ENCODE measurements at places on chromosomes 1 and 21.

DNA sequence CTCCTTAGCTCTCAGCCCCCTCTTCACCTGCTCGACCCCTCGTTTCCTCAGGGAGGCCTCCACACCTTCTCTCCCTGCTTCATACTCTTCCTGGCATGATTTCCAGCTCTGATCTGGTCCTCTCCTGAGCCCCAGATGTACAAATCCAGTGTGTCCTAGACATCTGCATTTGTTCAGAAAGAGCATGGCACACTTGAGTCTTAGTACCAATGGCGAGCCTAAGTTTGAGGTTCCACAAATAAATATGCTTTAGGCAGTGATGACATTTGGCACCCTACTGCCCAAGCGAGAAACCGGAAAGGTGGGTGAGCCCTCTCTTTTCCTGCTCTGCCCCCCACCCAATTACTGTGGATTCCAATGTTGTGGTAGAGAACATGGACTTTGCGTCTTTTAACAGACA, 34.0 kb downstream of the ATP1A1 start:
- DNase-seq, result no peak

DNA sequence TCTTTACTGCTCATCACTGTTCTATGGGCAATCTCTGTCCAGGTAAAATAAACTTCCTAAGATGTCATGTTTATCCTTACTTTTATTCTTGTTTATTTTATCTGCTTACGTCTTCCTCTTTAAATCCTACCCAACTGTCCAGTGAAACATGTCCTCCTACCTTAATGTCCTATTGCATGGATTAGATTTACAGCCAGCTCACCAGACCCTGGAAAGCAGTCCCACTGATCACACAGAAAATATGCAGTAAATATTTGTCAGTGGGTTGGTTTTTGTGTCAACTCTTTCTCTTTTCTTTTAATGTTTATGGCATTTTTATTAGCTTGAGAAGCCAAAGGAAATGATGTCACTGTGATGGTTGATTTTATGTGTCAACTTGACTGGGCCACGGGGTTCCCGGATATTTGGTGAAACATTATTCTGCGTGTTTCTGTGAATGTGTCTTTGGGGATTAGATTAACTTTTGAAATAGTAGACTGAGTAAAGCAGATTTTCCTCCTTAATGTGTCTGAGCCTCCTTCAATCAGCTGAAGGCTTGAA, 258.3 kb downstream of the SRGAP2C start:
- peak; percentile 1 for DNase-seq

- DNase-seq, result no peak
Measured at GRCh38 chr1:43272161-43272560, 2.4 kb downstream of the TMEM125 start.

DNA sequence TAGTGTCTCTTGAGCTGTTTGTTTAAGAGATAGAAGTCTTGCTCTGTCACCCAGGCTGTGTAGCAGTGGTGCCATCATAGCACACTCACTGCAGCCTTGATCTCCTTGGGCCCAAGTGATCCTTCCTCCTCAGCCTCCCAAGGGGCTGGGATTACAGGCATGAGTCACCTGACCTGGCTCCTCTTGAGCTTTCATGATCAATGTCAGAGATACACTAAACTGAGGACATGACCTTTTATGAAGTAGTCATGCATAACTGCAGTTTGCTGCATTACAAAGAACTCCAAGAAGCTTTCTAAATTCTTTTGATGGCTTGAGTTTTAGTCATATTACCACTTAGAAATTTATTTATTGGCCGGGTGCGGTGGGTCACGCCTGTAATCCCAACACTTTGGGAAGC, 77.7 kb downstream of the CC2D1B start:
- peak; percentile 10 for DNase-seq

- DNase-seq, result no peak
Measured at GRCh38 chr1:220528679-220529501, 954 bp downstream of the MARK1 start.

DNA sequence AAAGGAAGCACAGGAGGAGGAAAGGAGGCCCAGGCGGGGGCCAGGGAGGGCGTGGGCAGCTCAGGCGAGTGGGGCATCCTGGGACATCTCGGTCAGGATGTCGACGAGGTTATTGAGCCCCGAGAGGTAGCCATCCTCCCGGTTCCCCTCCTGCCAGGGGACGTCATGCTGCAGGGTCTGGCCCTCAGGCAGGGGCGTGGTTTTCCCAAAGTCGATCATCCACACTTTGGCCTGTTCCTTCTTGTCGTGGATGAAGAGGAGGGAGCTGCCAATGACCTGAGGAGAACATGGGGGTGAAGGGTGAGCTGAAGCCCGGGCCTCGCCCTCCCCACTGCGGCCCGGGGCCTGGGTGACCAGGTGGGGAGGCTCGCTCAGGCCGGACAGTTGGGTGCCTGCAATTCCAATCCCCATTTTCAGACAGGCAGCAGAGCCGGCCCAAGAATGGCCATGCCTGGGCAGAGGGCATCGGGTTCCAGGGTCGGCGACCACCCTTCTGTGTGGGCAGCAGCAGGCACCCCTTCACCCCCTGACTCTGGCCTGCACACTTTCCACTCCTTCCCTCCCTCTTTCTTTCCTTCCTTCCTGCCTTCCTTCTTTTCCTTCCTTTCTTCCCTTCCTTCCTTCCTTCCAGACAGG, 86.2 kb downstream of the STUM start:
- no peak for DNase-seq

DNA sequence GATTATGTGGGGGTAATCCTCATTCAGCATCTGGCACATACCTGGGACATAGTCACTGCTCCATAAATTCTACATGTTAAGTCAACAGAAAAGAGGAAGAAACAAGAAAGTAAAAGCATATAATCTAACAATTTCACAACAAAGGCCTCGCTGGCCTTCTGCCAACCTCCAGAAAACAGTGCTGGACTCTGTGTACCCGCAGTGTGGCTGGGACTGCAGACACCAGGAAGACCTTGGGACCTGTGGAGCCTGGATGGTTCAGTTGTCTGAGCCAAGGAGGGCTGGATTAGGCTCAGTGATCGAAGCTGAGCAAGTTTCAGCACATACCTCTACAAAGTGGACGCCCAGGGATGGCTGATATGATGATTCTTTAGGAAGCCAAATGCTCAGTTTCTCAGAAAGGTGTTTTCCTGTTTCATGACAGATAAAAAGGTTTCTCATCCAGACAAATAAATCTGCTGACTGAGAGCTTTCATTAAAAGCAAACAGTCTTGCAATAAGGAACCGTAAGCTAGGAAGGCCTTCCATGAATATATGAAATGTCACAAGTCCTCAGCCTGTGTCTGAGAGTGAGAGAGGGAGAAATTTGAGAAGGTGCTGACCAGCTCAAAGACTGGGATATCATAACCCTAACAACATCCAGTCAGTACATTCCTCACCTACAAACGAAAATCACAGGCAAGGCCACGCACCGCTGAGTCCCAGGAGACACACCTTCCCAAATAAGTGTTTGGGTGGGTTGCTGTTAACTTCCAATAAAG, 48.4 kb downstream of the CAPZB start:
- DNase-seq, result peak; percentile 67

GRCh38 chr1:203649999-203650836, 23.6 kb downstream of the ATP2B4 start:
- DNase-seq, result peak; percentile 80

DNA sequence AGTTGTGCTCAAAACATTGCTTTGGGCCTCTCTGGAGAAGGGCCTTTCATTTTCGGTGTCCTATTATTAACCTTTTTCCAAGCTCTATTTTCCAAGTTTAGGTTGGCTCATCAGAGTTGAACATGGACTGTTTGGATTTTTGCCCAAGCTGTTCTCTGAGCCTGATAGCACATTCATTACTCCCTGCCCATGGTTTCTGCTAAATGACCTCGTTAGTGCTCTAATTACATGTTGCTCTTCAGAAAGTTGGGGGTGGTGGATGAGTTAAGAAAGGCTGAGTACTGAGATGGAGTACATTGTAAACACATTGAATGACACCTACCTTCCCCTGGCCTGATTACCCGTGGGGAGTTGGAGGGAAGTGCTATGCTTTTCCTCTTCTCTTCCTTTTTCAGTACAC, 38.9 kb downstream of the LMO4 start:
- no peak for DNase-seq

GRCh38 chr1:159008744-159009188, 941 bp upstream of the IFI16 start:
- DNase-seq, result no peak

GRCh38 chr1:30888391-30888790, 20.2 kb downstream of the SDC3 start:
- DNase-seq, result peak; percentile 98

DNA sequence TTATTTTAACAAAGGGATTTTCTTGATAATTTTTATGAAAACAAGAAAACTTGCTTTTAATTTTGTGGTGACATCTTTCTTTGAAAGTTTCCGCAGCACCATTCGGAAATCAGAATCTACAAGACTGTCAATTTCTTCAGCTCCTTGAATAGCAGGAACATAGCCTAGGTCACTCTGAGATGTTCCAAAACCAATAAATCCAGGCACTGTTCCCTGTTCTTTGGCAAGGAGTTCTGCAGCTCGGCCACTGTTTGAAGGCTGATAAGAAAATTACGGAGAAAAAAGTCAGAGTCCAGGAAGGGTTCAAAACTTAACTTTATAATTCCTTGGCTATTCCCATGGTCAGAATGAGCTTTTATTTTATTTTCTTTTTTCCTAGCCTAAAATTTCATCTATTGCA, 6.0 kb downstream of the LTN1 start:
- no peak for DNase-seq

DNA sequence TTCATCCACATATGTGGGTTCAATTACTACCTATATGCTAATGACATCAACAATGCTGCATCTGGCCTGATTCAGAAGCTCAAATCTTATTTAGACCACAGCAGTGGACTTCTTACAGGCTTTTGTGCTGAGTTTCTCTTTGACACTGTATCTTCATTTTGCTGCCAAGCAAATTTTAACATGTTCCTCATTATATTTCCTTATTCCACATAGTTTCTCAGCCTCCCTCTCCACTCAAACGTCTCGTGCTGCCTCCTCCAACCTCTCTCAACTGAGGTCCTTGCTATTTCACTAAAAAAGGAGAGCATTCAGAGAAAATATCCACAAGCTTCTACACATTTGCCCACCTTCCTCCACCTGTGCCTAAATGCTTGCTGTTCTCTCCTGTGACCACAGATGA, 6.5 kb downstream of the TDRKH start:
- DNase-seq, result no peak

GRCh38 chr21:26935977-26936376, 30.9 kb downstream of the ADAMTS5 start:
- no peak for DNase-seq

DNA sequence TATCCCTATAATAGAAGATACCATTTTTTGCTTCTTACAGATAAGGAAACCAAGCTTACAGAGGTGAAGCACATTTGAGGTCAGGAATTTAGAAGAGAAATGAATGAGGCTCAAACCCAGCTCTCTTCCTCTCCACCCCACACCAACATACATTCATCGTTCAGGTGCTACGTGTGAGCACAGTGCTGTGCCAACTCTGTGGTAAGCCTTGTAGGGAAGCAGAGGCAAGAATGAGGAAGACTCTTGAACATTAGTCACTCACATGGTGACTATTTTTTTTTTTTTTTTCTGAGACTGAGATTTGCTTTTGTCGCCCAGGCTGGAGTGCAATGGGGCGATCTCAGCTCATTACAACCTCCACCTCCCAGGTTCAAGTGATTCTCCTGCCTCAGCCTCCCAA, 314.0 kb downstream of the NTNG1 start:
- peak; percentile 14 for DNase-seq

DNA sequence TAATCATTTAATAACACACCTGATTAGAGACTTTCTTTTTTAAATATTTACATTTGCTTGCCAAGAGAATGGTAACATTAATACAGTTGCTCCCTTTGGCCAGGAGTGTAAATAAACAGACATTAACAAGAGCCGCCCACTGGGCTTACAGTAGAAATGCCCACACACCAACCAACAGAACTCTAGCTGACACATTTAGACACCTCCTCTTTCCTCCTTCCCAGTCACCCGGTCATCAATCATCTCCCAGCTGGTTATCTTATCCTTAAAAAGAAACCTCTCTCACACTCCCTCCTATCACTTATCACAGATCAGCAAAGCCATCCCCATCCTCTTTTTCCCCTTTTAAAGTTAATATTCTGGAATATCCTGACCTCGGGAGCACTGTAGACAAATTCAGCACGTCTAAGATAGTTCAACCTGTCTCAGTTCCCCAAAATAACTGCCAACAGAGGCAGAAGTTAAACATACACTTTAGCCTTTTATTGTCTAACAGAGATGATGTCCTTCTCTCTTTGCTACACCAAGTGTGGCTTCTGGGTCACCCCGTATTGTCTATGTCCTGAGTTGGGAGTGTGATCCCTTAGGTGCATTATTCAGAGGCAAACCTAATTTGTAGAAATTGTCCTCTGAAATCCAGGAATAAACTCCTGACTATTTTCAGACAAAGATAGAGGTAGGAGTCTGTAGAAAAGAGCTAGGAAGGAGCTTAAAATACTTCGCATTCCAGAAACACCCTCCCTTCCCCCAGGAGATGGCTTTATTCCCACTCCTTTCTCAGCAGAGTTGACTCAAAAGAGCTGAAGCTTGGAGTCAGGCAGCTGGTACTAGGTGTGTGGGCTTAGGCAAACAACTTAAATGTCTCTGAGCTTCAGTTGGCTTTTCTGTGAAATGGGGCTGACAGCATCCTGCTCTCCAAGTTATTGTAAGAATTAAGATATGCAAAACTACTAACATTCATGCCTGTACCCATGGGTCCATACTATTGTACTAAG, 8.8 kb downstream of the MYCL start:
- DNase-seq, result peak; percentile 90

DNA sequence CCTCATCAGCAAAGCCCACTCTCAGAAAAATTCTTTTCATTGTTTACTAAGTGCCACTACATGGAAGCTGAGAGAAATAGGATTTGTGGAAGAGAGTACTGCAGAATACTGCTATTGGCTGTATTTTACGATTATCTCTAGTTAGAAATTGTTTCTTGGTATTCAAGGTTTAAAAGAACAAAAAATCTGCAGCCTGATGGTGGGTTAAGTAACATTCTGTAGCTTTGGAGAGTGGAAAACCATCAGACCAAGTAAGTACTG, 27.3 kb downstream of the PTTG1IP start:
- DNase-seq, result peak; percentile 35

DNA sequence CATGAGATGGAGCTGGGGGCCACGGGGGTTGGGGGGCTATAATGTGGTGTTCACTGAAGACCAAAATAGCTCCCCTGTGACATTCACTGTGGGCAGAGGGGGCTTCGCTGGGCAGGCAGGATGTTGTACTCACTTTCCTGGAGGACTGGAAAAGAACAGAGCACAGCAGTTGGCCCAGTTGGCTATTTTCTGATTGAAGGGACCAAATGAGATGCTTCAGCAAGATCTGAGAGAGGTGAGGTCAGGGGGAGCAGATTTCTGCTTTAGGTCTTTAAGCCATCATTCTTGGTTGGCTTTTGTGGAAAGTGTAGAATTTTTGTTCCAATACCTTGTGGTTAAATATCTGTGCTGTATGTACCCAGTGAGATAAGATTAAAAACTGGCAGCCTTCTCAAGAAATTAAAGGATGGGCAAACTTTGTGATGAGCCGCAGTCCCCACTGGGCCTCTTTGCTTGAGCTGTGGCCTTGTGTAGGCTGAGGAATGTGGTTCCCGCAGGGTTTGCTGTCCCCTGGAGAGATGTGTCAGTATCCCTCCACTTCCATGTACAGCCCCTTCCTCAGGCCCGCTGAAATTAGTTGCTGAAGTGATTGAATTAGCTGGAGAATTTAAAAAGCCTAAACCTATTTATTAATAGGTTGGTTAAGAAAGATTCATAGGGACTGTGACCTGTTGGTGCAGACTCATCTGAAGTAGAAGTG, 80.7 kb downstream of the ATP5PO start:
- DNase-seq, result peak; percentile 62

- no peak for DNase-seq
Measured at GRCh38 chr1:239253032-239253431, 133.3 kb upstream of the CHRM3 start.

All from fibroblast of lung (primary cell).